ENCODE measurements at places on chromosomes 12 and 14.

DNA sequence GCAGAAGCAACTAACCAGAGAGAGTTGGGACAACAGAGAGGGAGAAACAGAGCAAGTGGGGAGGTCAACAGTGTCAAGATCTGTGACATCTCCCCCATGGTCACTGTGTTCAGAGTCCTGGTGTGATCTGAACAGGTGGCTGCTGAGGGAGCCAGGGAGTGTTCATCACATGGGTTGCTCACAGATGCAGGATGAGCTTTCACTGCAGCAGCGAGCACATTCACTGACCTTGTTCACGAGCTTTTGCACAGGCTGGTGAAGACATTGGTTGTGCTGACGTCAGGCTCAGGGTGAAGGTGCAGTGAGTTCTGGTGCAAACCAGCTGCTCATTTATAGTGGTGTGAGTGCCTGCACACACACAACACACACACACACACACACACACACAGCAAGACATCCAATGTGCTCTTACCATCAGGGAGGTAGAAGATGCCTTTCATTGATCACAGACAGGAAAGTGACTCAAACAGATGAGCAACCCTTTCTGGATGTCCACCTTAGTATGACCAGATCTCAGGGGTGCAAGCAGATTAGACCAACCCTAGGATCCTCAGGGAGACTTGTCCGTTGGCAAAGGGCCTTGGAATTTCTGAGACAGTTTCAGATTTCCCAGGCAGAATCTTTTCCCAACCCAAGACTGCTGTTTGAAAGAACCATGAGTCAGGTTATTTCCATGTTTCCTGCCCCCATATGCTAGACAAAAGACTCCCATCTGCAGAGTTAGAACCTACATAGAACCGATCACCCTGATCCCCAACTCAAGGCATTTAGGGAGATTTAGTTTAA, 44.3 kb upstream of the OR10AD1 start:
- no peak for DNase-seq

DNA sequence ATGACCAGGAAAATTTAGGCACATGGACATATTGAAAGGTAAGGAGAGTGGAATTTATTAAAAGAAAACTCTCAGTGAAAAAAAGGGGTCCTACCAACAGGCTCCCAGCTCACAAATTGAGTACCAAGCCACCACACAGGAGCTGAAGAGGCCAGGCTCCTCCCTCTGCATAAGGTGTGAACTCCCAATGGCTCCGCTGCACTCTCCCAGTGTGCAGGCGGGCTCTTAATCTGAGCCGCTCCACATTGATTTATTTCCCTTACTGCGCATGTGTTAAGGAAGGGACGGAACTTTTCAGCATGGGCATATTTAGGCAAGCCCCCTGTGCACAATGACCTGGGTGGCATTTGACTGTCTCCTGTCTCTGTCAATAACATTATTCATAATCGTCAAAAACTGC, 68.6 kb upstream of the PLEKHG7 start:
- no peak for DNase-seq

GRCh38 chr12:23349564-23349963, 599.9 kb downstream of the SOX5 start:
- DNase-seq = no peak

DNA sequence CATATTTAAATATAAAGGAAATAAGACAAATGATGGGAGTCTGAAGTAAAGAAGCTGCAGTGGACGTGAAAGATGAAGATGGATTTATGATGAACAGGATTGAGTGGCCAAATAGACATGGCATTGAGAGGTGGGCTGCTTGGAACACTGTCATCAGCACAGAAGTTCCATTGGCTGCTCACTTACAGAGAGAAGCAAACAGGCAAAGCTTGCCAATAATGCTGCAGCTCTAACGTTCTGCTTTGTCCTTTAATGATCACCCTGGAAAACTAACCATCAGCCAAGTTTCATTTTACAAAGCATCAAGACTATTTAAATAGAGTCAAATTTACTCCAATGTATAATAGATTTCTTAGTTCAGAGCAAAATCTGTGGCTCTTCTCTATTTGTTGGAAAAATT, 721.4 kb downstream of the TMTC2 start:
- DNase-seq = no peak

GRCh38 chr14:48429512-48429911, 754.1 kb upstream of the MDGA2 start:
- no peak for DNase-seq

DNA sequence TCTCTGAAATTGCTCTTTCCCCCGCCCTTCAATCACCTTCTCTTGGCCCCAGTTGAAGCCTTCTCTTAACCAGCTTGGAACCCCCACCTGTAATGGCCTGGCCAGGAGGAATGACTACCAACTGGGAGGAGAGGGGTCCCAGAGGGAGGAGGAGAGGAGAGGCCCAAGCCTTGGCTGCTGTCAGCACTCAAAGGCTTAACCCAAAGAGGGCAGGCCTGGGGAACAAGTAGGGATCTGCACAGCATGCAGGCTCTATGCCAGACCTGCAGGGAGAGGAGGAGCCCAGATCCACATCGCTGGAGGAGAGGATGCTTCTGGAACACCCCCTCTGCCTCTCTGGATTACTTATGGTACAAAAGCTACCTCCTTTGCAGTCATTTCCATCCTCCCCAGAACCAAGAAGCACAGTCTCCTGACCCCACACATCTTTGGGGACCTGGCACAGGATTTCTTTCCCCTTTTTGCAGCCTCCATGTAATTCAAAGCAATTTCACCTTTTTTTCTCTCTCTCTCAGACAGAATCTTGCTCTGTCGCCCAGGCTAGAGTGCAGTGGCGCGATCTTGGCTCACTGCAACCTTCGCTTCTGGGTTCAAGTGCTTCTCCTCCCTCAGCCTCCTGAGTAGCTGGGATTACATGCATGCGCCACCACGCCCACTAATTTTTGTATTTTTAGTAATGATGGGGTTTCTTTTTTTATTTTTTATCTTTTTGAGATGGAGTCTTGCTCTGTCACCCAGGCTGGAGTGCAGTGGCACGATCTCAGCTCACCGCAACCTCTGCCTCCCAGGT, 6.2 kb downstream of the RARG start:
- no peak for DNase-seq

DNA sequence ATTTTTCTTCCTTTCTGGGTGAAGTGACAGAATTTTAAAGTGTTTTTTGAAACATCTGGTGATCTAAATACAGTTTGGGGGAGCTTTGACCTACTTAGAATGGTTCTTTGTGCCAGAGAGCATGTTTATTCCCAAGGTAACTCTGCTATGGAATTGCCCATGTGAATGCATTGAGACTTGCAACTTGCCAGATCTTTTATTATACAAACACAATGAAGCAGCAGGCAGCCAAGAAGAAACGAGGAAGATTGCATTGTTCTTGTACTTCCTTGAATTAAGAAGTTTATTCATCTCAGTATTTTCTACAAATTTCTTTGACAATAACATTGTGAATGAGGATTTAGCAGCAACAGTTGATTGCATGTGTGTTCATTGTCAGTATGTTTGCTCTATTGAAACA, 55.5 kb downstream of the FGD4 start:
- no peak for DNase-seq

DNA sequence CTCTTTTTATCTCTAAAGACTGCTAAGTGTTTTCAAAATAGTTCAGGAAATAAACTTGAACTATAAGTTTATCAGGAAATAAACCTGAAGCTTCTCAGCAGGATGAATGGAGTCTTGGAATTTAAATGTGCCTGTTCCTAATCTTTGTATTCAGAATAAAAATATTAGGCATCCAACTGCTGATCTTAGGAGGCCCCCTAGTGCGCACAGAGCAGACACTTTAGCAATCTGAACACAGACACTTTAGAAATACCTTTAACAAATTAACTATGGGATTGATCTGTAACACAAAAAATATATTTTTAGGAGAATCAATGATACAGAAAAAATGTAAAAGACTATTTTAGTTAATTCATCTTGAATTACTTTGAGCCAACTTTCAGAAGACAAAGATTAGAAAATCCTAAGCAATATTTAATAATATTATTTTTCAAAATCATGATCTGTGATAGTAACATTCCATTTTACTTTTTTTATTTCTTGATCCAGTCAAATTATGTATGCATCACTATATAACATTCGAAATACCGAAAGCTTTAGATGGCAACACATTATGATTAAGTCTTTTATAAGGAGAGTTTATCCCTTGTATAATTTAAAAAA, 80.9 kb downstream of the SLC41A2 start:
- no peak for DNase-seq

DNA sequence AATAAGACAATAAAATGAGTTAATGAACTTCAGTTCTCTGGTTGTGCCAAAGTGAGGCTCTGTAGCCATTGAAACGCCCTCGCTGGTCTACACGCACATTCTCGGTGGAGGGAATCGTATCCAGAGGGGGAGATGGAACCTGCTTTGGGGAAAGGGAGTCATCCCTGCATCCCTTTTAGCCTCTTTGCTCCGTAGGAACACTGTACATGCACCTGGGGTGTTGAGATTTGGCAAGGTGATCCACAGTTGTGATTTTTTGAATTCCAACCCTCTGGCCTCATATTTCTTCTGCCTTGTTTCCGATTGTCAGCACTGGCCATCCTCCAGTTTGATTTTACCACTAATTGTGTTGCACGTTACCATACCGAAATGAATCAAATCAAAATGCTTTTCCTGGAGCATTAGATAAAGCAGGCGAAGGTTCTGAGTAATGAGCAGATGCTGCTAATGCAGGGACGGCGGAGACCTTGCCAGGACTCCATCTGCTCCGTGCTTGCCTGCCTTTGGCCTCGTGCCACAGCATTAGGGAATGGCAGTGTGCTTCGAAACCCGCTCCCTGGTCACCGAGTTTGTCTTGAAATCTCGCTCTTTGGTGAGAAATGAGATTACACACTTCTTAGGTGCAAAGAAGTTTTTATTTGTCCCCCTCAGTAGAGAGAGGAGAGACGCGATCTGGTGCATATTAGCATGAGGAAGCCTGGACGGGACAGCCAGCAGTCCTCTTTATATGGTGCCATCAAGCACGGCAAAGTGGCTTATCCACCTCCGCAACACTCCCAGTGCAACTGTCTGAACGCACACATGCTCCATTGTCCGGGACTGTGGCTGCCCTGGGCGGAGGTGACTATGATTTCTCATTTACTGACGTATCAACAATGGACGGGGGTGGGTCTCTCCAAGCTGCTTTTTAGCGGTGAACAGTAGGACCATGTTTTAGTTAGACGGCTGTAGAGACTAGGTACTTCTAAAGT, 59.1 kb downstream of the FBXW8 start:
- DNase-seq = no peak

- no peak for DNase-seq
Measured at GRCh38 chr12:105192624-105193225, 43.2 kb downstream of the APPL2 start.

- DNase-seq = no peak
Measured at GRCh38 chr14:105150026-105150367, 18.6 kb downstream of the JAG2 start.

- no peak for DNase-seq
Measured at GRCh38 chr12:1630827-1631591, 2.0 kb downstream of the WNT5B start.

Measured in CMK (cell line).